ENCODE measurements at places on chromosomes 2 and 18.
A peak's percentile ranks its signal among the peaks of the same experiment; 100 is the strongest.

DNA sequence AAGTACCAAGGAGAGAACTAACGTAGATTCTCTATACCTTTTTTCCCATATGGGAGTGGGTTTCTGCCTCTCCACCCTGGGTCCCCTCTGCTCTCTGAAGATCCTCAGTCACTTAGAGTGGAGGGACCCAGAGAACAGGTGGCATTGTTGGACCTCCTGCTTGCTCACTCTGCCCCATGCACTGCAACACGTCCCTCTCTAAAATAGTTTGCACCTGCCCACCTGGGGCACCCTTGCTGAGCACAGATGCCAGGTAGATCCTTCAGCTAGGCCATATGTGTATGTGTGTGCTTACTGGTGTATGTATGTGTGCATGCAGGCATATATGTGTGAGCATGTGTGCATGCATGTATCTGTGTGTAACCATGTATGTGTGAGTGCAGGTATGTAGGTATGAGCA is 2.2 kb downstream of the IL36RN start:
- DNase-seq: no peak

DNA sequence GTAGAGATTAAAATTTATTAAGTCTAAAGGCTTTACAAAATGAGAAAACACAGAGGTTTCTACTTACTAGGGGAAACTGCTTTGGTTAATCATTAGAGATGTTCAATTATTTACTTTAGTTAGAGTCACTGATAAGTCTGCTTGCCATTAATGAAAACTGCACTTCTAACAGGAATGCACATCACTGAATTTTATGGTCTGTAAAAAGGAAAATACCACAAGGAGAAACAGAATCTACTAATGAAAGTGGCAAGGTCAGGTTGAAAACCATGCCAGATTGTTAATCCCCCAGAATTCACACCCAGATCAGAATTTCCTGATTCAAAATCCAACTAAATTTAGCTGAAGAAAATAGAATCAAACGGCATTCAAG is 90.5 kb upstream of the GRB14 start:
- no peak for DNase-seq

DNA sequence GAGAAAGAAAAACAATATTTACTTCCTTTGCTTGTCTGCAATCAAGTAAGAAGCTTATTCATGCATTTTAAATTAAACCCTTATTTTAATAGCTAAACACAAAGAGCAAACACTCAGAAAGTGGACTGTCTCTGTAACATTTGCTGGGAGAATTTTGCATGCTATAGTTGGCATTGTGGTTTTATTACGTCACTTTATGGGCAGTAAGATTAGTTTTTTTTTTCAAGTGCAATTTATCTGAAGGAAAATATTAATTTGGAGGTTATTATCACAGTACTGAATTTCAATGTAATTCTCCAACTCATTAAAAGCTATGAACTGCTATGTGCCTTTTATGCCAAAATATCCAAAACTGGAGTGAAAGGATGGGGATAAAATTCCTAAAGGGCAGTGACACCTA is 103.3 kb downstream of the TMEFF2 start:
- DNase-seq: no peak

GRCh38 chr2:25072606-25073005 is 30.7 kb downstream of the EFR3B start:
- no peak for DNase-seq

GRCh38 chr18:35386600-35387100 is 9.5 kb upstream of the ZNF396 start:
- peak; percentile 82 for DNase-seq

DNA sequence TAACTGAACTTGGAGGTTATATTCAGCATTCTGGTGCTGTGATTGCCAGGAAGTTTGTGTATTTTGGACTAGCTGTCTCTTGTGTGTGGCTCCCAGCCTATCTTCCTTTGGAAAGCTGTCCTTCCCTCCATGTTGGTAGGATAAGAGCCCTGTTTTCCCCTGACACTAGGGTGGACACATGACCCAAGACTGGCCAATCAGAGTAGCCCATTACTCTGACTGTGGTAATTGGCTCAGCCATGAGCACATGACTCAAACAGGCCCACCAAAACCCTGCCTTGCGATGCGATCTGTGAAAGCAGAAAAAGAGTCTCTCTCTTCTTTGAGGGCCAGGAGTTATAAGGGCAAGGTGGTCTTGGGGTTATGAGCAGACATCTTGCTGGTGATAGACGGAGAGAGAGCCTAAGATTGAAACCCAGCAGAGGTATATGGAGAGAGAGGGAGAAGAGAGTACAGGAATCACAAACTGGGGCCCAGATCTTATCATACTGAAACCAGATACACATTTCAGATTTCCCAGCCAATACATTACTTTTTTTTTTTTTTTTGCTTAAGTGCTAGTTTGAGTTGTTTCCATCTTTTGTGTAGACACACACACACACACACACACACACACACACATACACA is 45.3 kb upstream of the SERPINE2 start:
- no peak for DNase-seq

DNA sequence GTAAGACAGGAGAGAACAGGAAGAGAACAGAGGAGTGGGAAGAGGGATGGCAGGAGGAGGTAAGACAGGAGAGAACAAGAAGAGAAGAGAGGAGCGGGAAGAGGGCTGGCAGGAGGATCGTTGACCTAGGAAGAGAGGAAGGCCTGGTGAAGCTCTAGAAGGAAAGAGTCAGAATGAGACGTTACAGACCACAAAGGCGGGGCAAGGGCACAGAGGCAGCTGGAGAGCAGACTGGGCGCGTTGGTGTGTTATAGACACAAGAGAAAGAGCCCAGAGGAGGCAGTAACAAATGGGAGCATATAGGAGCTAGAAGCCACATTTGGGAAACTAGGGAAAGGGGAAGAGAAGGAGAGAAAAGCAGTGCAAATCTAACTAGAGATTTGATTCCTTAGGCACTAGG is 26.6 kb downstream of the PTRHD1 start:
- no peak for DNase-seq

DNA sequence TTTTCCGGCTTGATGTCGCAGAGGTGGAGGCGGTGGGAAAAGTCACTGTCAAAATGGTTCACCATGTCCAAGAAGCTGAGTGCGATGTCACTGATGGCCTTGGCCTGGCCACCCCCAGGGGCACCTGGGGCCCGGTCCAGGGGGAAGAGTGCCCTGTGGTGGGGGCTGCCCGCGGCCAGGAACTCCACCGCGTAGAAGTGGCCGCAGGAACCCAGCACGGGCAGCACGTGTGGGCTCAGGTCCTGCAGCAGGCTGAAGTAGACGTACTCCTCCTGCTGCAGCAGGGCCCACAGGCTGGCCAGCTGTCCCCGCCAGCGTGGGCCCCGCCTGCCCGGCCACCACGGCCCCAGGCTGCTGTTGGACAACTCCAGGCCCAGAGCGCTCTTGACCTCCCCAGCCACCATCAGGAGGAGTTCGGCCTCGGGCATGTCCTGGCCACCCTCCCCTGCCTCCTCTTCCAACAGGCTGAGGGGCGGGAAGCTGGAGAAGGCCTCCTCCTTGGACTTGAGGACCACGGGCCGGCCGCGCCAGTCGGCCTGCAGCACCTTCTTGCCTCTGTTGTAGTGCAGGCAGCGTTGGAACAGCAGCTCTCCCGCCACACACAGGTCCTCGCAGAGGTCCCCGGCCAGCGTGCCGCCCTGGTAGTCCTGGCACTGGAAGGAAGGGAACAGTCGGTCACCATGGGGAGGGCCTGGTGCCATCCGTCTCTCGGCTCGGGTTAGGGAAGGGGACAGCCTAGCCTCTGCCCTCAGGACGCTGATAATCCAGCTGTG is 10.3 kb downstream of the DIPK1C start:
- DNase-seq: no peak
